ENCODE measurements at places on chromosomes 7 and 10.

DNA sequence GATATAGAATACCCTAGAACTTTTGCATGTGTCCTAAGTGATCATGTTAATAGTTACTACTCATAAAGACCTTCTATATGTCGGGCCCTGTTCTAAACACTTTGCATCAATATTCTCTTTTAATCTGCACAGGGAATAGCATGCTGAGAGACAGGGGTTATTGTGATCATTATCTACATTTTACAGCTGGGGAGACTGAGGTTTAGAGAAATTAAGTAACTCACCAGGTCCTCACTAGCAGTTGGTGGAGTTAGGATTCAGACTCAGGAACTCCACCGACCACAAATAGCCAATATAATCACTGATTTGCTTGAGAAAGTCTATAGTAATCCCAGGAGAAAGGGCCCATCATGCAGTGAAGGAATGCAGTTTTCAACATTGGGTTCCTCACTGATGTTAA lies 111.2 kb upstream of the ADO start:
- no peak for DNase-seq

DNA sequence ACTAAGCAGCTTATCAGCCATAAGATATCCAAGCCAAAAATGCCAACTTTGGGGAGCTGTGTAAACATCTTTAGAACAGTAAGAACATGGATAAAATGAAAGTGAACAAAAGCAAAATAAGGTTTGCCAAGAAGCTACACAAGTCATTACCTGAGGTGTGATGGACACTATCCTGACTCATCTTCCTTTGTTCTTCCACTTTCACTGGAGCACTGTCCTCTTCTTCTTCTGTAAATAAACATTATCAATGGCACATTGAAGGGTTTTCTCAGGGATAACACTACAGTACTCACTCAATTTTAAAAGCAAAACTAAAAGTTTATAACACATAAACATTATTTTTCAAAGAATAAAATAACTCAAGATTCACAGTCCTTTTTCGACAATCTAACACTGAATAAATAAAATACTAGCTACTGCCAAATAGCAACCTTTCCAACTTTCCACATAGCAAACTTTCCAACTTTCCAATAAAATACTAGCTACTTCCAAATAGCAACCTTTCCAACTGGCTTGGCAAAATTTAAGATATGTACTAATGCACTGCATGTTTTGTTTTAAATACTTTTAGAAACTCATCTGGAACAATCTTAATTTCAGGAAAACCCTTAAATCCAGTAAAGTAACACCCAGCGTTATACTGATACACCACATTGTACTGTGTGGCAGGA lies 174.1 kb downstream of the SKAP2 start:
- no peak for DNase-seq

DNA sequence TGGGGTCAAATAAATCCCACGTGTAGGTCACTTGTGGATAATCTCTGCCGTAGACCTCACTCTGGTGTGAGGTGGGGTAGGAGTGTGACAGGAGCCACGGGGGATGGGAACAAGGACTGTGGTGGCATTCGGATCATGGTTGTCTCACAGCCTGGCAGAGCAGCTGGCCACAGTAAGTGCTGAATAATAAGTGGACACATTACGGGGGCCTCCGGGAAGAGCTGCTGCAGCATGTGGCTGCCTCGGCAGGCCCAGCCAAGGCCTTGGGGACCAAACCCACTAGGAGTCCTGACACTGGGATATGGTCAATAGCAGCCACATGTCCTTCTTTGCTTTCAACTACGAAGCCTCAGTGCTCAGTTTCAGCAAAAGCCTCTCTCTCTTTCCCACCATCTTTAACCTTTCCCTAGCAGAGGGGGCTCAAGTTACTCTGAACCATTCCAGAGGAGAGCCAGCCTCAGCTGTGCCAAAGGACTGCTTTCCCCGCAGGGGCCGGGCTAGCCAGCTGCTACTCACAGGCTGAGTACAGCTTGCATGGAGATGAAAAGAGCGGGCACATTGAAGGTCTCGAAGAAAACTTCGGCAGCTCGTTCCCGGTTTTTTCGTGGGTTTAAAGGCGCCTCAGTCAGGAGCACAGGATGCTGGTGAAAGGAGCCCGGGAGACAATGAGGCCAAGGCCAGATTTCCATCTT lies 17.3 kb downstream of the ACTR1A start:
- no peak for DNase-seq

DNA sequence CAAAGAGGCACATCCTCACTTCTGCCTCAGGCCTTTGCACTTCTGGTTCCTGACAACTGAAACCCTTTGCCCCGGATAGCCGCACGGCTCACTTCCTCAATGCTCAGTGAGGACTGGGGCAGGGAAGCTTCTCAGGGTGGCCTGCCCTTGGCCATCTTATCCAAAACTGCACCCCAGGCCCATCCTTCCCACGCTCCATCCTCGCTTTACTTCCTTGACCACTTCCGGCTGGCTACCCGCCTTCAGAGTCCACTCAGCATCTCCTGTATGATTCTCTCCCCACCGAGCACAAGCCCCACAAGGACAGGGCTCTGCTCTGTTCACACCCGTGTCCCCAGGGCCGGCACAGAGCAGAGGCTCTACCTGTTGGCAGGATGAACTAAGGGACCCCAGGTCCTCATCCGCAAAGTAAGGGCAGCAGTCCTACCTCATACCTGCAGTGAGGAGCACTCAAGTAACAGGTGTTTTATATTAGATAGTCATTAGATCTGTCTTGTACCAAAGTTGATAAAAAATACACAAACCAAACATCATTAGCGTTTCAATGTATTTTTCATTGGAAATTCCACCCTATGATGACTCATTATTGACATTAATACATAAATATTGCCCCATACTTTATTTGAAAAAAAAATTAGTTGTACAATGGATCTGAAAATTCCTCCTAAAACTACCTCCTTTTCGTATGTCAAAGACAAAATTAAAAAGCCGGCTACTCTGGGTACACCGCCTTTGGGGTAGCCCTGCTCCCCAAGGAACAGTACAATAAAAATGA lies 35.0 kb downstream of the GNA12 start:
- DNase-seq, result no peak

DNA sequence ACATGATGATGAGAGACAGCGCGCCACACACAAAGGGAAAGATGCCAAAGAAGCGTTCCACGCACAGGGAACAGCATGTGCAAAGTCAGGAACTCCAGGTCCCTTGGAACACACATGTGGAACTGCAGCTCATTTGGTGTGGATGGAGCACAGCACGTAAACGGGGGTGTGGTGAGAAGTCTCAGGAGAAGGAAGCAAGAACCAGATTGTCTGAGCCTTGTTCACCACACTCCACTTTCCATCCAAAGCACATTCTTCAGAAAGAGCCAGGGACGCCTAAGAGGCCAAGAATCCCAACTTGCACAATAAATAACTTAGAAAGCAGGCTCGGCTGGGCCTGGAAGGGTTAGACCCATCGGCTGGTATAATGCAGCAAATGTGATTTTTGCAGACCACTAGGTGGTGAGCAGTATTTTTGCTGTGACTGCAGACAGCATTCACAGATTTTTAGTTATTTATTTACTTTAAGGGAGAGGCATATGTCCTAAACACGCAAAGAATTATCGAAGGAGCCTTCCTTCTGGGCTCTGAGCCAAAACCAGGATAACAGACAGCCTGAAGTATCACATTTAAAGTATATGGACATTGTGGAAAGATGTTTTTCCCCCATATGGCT lies 27.9 kb upstream of the ASCC1 start:
- DNase-seq, result peak; percentile 95

DNA sequence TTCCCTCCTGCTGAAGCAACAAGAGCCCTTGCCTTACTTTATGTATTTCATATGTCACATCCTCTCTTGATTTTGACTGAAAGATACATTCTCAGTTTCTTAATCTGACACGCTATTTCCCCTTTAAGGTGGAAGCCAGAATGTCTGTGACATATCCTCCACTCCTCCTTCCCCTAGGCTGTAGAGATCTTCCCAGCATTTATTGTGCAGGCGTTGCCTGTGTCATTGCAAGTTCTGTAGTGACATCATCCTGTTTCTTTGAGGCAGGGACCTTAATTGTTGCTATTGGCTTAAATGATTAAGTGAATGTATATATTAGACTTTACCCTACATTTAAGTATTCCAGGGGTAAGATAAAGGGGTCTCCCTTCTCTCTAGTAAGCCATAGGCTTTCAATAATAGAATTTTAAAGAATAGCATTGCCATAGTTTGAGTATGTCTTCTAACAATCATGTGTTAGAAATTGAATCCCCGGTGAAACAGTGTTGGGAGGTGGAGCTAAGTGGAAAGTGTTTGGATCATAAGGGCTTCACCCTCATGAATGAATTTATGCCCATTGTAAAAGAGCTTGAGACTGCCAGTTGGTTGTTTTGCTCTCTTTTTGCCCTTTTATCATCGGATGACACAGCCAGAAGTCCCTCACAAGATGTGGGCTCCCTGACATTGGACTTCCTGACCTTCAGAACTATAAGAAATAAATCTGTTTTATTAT lies 189.5 kb upstream of the CDC14C start:
- no peak for DNase-seq

DNA sequence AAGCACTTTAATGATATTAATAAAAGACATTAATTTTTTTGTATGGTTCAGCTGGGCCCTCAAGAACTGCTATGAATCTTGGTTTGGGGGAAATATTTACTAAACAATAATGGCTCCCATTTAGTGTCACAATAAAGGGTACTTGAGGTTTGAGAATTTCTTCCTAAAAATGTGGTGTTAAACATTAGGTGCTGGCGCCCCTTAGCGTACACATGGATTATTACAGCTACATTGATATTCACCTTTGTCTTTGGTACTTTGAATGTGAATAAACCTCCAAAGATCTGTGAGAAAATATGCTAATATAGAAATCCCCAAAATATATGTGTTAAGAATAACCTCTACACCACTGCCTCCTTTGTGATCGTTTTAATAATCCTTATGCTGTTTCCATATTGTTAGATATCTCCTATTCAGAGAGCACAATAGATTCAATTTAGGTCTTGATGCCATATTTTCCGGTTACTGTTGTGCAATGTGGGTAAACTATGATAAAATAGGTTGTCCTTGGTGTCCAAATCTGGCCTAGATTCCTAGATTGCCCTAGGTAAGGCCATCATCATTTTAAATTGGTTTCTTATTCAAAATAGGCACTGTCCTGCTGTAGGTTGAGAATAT lies 161.8 kb upstream of the CACNA2D1 start:
- peak; percentile 17 for DNase-seq

DNA sequence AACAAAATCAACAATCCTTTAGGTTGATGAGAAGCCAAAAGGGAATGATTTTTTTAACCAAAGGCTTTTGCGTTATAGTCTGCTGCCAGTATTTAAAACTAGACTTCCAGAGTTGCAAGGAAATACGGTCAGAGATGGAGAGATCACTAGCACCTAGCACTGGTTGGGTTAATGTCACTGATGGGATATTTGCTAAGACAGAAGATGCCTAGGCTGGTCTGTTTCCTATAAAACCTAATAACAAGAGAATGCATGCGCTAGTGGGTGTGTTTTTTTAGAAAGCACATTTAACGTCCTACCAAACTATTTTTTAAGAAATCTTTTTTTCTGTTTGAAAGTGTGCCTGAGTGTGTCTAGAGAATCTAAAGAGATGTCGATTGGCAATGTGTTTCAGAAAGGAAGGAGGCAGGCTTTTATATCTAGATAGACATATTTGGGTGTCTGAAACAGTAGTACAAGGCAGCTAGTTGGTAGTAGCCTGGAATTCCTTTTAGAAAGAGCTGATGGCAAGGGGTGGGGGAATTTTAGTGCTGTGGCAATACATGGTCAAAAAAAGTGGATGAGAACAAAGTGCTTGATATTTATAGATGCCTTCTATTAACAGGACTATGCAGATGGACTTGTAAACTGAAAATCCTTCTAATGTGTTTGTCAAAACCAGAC lies 863 bp downstream of the CALD1 start:
- DNase-seq, result peak; percentile 37

GRCh38 chr10:6204341-6205191 lies 1.8 kb downstream of the PFKFB3 start:
- DNase-seq, result peak; percentile 72

- DNase-seq, result no peak
Observed at GRCh38 chr10:82176587-82176986, 301.6 kb downstream of the NRG3 start.

- no peak for DNase-seq
Observed at GRCh38 chr10:104880624-104881398, 239.7 kb downstream of the SORCS3 start.

DNA sequence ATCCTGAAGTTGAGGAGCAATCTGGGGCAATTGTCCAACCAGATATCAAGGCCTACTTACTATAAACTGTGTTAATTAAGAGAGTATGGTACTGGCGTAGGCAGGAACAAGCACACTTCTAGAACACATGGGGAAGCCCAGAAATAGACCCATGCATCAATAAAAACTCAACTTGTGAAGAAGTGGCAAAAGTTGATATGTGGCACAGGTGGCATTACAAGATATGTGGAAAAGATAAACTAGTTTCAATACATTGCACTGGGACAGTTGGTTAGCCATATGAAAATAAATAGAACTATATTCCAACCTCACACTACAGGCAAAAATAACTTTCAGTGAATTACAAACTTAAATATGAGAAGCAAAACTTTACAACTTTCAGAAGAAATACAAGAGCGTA lies 828.7 kb upstream of the LRRN3 start:
- DNase-seq, result no peak

GRCh38 chr7:81218480-81219106 lies 299.7 kb upstream of the SEMA3C start:
- DNase-seq, result no peak

GRCh38 chr7:111755383-111755782 lies 193.1 kb upstream of the IMMP2L start:
- DNase-seq, result no peak

GRCh38 chr10:50561816-50562215 lies 61.9 kb downstream of the SGMS1 start:
- no peak for DNase-seq

DNA sequence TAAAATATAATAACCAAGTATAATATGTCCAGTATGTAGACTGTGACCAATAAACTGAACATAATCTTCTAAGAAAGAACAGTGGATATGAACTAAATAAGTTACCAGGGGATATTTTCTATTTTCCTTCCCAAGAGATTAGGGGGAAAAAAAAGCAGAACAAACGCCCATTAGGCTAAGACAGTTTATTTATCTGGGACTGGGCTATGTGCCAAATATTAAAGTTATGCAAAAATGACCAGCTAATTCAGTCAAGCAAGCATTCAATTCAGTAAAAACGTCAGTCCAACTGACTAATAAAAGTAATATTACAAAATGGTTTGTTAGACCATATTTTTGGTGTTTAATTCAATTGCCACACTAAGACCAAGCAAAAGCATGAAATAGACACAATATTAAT lies 122.2 kb downstream of the TSPAN12 start:
- DNase-seq, result peak; percentile 4

GRCh38 chr10:8013006-8013405 lies 41.5 kb upstream of the GATA3 start:
- no peak for DNase-seq

Measured in fibroblast of skin of abdomen (primary cell).